ENCODE measurements at places on chromosomes 12 and 14. TPM values are rescaled to one million over a fixed set of nuclear protein-coding genes. Genes with fewer than 3 reads are reported as not detected.

DNA sequence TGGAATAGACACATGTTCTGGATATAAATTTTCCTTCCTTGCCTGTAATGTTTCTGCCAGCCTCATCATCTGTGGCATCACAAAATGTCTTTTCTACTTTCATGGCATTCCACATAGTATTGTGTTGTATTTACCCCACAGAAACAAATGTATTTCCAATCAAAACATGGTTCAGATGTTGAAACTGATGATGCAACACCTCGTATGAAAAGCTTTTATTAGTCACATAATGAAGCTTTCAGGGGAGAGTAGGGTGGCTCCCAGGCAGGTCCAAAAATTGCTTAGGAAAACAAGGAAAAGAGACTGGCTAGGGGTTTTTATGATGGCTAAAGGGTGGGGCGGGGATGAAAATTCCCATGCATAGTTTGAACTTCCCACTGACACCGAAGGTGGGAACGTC lies 29.1 kb upstream of the ZNF641 start:
- H3K27me3 ChIP-seq = peaks cover 5% of the 10 kb centered on the region
- no peak for DNase-seq
- H3K4me1 ChIP-seq = no peaks in the 10 kb centered on the region
- H3K4me3 ChIP-seq = no peak overlapping the region
- peaks cover 1% of the 10 kb centered on the region for H3K36me3 ChIP-seq

GRCh38 chr14:77355811-77356210 lies 21.1 kb downstream of the TMED8 start:
- H3K4me1 ChIP-seq = peaks cover 2% of the 10 kb centered on the region
- no peaks in the 10 kb centered on the region for H3K36me3 ChIP-seq
- H3K27me3 ChIP-seq = no peaks in the 10 kb centered on the region
- H3K4me3 ChIP-seq = no peak overlapping the region
- no peak overlapping the region for H3K27ac ChIP-seq

DNA sequence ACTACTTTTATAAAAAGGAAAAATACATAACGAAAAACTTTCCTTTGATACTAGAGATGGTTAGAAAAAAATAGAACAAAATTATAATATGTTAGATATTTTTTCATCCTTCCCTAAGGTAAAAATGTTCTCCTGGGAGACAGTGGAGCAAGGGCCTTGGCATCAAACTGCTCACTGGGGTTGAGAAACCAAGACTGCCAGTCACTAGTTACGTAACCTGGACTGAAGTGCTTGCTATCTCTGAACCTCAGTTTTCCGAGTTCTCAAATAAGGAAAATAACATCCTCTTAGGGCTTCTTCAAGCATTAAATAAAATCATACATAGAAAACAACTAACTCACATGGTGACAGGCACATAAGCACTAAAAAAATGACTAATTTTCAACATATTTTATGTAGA lies 48.2 kb upstream of the FRMD6 start:
- H3K4me1 ChIP-seq = no peaks in the 10 kb centered on the region
- no peak overlapping the region for H3K27ac ChIP-seq
- no peak overlapping the region for H3K4me3 ChIP-seq
- H3K36me3 ChIP-seq = no peaks in the 10 kb centered on the region
- H3K27me3 ChIP-seq = peaks cover 17% of the 10 kb centered on the region

DNA sequence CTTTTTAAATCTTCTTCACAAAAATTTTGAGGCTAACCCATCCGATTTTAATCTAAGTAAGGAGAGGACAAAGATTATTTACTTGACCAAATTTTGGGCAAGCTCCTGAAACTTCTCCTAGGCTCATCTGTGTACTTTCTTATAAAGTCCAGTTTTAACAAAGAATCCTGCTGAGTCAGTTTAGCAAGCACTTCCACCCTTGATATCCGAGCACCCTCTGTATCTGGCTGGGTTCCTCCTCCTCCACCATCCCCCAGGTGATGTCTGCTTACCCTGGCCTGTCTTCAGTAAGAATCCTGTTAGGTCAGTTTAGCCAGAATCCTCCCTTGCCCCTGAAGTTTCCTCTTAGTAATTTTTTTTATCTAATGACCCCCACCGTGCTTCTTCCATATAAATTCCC lies 140.5 kb downstream of the PHLDA1 start:
- H3K36me3 ChIP-seq = no peaks in the 10 kb centered on the region
- H3K4me3 ChIP-seq = no peak overlapping the region
- no peak for DNase-seq
- peaks cover 12% of the 10 kb centered on the region for H3K27me3 ChIP-seq
- H3K27ac ChIP-seq = no peak overlapping the region
- H3K4me1 ChIP-seq = no peaks in the 10 kb centered on the region

- no peak for DNase-seq
- no peaks in the 10 kb centered on the region for H3K27me3 ChIP-seq
- no peaks in the 10 kb centered on the region for H3K36me3 ChIP-seq
- no peaks in the 10 kb centered on the region for H3K4me1 ChIP-seq
Observed at GRCh38 chr14:40758076-40758475, 848.6 kb upstream of the LRFN5 start.

APOF gene
- total RNA-seq = not detected

LAG3 gene
- 0.60 TPM for total RNA-seq

KRT2 gene
- total RNA-seq = 0.62 TPM

DNA sequence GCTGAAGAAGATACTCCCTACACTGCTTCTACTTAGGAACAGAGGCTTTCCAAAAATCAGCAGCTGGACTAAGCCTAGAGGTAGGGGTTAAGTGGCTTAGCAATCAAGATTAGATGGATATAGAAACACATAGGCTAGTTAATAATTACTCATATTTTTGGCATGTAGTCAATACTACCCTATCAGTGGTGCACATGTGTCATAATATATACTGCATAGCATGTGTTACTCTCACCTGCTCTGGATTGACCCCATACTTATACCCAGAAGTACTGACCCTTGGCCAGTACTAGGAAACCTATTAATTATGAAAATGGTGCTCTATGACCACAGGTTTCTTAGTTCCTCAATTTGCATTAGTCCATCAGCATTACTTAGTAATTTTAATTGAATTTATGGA lies 528.4 kb upstream of the LMO3 start:
- H3K36me3 ChIP-seq = no peaks in the 10 kb centered on the region
- no peaks in the 10 kb centered on the region for H3K27me3 ChIP-seq
- no peak for DNase-seq
- no peaks in the 10 kb centered on the region for H3K4me1 ChIP-seq

CSRP2 gene
- total RNA-seq = not detected

SSTR1 gene
- total RNA-seq = not detected

GRCh38 chr12:122385171-122386016 lies 37.1 kb downstream of the CLIP1 start:
- H3K4me3 ChIP-seq = no peak overlapping the region
- peaks cover 7% of the 10 kb centered on the region for H3K4me1 ChIP-seq
- no peak for DNase-seq
- H3K27me3 ChIP-seq = no peaks in the 10 kb centered on the region

DNA sequence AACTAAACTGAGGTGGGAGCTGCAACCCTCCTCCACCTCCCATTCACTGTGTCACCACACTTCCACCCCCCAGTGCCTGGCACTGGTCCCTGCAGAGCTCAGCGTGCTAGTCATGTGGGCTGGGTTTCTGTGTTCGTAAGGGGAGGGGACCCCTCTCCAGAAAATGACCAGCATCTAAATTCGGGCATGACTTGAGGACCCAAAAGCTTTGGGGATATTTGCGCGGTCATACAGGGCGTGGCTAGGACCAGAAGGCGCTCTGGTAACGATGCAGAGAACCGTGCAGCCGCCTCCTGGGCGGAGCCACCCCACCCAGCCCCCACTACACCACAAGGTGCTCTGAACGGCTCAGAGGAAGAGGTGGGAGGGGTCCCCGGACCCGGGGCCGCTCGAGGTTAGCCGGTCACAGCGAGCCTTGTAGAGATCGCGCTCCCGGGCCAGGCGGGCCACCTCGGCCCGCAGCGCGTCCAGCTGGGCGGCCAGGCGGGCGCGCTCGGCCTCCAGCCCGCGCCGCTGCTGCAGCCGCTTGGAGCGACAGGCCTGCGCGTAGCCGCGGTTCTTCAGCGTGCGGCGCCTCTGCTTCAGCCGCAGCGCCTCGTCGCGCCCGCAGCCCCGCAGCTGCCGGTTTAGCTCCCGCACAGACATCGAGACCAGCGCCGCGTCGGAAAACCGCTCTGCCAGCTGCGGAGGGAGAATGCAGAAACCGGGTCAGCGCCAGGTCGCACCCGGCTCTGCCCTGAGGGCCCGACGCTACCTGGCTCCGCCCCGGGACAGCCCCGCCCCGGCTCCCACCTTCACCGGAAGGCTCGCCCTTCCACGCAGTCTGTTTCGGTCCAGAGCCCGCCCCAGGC lies 9.8 kb downstream of the CPNE6 start:
- H3K27me3 ChIP-seq = no peaks in the 10 kb centered on the region
- H3K4me1 ChIP-seq = peaks cover 28% of the 10 kb centered on the region
- DNase-seq = peak; percentile 66
- H3K27ac ChIP-seq = peak overlapping the region; percentile 95
- no peaks in the 10 kb centered on the region for H3K36me3 ChIP-seq
- peak overlapping the region; percentile 89 for H3K4me3 ChIP-seq

RGS6 gene
- not detected for total RNA-seq

- DNase-seq = no peak
- H3K4me1 ChIP-seq = no peaks in the 10 kb centered on the region
- no peaks in the 10 kb centered on the region for H3K36me3 ChIP-seq
- no peak overlapping the region for H3K4me3 ChIP-seq
Observed at GRCh38 chr12:88329833-88330232, 187.7 kb downstream of the TMTC3 start.

DNA sequence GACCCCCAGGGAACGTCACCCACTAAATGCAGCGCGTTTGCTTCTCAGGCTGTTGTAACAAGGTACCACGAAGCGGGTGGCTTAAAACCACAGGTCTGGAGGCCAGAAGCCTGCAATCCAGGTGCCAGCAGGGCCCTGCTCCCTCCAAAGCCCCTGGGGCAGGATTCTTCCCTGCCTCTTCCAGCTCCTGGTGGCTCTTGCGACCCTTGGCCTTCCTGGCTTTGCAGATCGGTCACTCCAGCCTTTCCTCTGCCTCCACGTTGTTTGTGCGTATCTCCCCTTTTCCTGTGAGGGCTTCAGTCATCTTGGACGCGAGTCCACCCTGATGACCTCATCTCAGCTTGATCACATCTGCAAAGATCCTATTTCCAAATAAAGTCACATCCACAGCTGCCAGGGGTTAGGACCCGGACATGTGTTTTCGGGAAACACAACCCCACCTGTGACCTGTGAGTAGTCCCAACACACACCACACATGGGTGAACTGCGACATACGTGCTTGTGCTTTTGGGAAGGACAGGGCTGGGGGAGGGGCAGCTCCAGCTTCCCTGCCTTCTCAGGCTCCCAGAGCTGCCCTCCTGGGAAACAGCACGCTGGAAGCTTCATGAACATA lies 114.5 kb upstream of the NCOR2 start:
- H3K4me1 ChIP-seq = peaks cover 14% of the 10 kb centered on the region
- no peaks in the 10 kb centered on the region for H3K36me3 ChIP-seq
- H3K27ac ChIP-seq = no peak overlapping the region
- no peak overlapping the region for H3K4me3 ChIP-seq
- no peak for DNase-seq
- no peaks in the 10 kb centered on the region for H3K27me3 ChIP-seq

DNA sequence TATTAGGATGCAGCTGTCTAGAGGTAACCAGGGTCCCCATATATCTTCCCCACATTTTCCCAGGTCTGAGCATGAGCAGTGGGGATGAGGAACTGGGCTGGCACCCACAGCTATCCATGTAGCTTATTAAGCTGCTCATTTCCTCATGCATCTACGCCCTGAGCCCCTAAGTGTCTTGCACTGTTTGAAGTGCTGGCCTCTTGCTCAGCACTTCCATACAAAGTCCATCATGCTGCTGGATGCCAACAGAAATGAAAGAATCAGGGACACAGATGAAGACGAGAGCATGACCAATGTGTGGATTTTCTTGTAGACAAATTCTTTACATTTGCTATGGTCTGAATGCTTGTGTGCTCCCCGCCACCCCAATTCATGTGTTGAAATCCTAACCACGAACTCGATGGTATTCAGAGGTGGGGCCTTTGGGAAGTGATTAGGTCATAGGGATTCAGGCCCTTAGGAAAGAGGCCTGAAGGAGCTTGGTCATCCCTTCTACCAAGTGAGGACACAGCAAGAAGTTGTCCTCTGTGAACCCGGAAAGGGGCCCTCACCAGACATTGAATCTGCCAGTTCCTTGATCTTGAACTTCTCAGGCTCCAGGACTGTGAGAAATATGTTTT lies 54.5 kb downstream of the C12orf75 start:
- H3K4me1 ChIP-seq = no peaks in the 10 kb centered on the region
- no peak overlapping the region for H3K4me3 ChIP-seq
- no peak for DNase-seq
- H3K27me3 ChIP-seq = no peaks in the 10 kb centered on the region
- no peak overlapping the region for H3K27ac ChIP-seq

GRCh38 chr14:83483063-83483462 lies 1949.4 kb upstream of the SEL1L start:
- H3K4me3 ChIP-seq = no peak overlapping the region
- H3K27me3 ChIP-seq = no peaks in the 10 kb centered on the region
- DNase-seq = no peak
- no peak overlapping the region for H3K27ac ChIP-seq
- H3K4me1 ChIP-seq = peaks cover 2% of the 10 kb centered on the region

- no peaks in the 10 kb centered on the region for H3K27me3 ChIP-seq
- no peaks in the 10 kb centered on the region for H3K36me3 ChIP-seq
- DNase-seq = peak; percentile 6
- peaks cover 3% of the 10 kb centered on the region for H3K4me1 ChIP-seq
Observed at GRCh38 chr12:76586764-76587395, 27.3 kb upstream of the OSBPL8 start.

PAPLN gene
- 0.11 TPM for total RNA-seq

DMAC2L gene
- 22.2 TPM for total RNA-seq

HOXC4 gene
- 0.63 TPM for total RNA-seq

DNA sequence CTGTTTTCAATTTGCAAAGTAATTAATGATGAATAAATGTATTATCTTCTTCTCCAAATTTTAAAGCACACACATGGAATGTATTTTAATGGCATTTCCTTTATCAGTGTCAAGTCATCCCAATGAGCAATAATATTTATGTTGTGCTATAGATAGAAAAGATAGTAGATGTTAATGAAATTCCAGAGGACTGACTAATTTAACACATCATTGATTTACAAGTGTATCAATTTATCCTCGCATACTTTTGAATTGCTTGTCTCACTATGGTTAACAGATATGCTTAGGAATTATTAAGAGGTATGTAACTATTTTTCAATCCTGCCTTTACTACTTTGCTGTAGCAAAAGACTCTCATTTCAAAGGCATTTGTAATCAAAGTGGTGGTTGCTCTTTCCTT lies 842.9 kb downstream of the SLC6A15 start:
- H3K4me1 ChIP-seq = no peaks in the 10 kb centered on the region
- no peaks in the 10 kb centered on the region for H3K27me3 ChIP-seq
- H3K36me3 ChIP-seq = peaks cover 5% of the 10 kb centered on the region
- no peak overlapping the region for H3K4me3 ChIP-seq
- DNase-seq = no peak

All from naive thymus-derived CD8-positive, alpha-beta T cell (primary cell).